GM12891 (cell line): ENCODE measurements at places on chromosomes 13 and 19.

GRCh38 chr19:36093146-36093662, 17.7 kb upstream of the OVOL3 start:
- no peak for DNase-seq

DNA sequence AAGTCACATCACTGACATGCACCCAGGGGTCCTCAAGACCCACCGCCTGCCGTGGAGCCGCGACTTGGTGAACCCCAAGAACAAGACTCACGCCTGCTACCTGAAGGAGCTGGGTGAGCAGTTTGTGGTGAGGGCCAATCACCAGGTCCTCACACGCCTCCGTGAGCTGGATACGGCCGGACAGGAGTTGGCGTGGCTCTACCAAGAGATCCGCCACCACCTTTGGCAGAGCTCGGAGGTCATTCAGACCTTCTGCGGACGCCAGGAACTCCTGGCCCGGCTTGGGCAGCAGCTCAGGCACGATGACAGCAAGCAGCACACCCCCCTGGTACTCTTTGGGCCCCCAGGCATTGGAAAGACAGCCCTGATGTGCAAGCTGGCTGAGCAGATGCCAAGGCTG, 29.7 kb downstream of the NWD1 start:
- no peak for DNase-seq

DNA sequence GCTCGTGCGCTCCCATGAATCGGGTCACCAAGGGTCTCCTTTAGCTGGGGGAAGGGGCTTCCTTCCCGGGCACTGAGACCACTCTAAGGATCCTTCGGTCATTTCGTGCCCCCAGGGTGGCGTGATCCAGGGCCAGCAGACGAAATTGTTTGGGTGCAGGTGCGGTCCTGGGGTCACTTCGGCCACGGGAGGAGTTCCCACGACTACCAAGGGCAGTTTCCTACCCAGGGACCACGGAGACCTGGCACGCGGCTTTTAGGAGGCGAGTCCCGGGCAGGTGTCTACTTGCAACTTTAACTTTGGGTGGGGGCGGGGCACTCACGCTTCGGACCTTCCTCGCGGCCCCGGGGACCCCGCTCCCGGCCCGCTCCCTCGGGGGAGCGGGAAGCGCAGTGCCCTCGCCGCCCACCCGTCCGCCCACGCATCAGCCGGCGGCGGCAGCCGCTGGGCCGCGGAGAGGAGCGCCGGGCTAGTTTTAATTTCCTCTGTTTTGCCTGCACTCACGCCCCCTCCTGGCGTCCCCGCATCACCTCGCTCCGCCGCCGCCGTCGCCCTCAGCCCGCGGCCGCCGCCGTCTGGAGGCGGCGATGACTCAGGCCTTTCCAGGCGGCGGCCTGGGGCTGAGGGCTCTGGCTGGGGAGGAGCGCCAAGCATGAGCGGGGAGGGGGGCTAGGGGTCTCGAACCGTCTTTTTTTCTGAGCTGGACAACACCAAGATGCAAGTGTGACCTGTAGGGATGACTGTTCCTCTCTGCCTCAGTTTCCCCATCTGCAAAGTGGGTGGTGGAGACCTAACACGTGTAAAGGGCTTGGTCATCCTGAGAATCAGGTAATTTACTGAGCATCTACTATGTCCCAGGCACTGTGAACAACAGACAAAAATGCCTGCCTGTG, 21.8 kb downstream of the OLFM2 start:
- peak; percentile 89 for DNase-seq

DNA sequence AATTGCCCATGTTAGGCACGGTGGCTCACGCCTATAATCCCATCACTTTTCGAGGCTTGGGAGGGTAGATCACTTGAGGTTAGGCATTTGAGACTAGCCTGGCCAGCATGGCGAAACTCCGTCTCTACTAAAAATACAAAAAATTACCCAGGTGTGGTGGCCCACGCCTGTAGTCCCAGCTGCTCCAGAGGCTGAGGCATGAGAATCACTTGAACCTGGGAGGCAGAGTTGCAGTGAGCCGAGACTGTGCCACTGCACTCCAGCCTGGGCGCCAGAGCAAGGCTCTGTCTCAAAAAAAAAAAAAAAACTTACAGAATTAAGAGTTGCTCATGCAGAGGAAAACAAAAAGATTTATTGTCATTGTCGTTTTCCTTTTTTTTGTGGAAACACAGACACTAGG, 3.4 kb upstream of the PSMC4 start:
- DNase-seq = no peak

GRCh38 chr13:60583196-60583888, 186.3 kb downstream of the TDRD3 start:
- no peak for DNase-seq

GRCh38 chr13:20161275-20161950, 561 bp upstream of the GJA3 start:
- DNase-seq = no peak

GRCh38 chr19:30562981-30563380, 190.8 kb downstream of the ZNF536 start:
- DNase-seq = no peak

- DNase-seq = no peak
These were observed 79.9 kb downstream of the ZNF431 start for GRCh38 chr19:21221693-21222092.

DNA sequence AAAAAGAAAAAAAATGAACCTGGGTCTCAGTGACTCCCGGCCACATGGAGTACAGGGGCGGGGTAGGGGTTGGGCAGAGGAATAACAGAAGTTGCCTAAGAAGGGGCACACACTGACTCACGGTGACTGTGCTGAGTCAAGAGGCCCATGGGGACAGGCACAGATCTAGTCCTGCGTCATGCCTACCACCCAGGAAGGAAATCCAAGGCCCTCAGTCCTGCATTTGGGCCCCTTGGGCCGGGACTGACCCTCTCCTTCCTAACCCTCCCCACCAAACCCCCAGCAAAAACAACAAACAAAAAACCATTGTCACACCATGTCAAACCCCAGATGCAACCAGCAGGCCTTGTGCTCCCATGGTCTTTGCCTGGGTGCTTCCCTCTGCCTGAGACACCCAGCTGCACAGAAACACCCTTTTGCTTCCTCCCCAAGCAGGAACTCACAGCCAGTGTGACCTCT, 9.6 kb upstream of the NOTCH3 start:
- no peak for DNase-seq

GRCh38 chr13:30851697-30852096, 54.4 kb upstream of the MEDAG start:
- DNase-seq = peak; percentile 39

- no peak for DNase-seq
These were observed 18.0 kb upstream of the ERVV-1 start for GRCh38 chr19:52995711-52996110.
